Panc1 (cell line): ENCODE measurements at places on chromosomes 1 and 21.

- no peak for DNase-seq
Observed at GRCh38 chr1:33607444-33608005, 135.1 kb downstream of the ZSCAN20 start.

- no peak for DNase-seq
Observed at GRCh38 chr1:205301842-205302588, 19.5 kb downstream of the NUAK2 start.

DNA sequence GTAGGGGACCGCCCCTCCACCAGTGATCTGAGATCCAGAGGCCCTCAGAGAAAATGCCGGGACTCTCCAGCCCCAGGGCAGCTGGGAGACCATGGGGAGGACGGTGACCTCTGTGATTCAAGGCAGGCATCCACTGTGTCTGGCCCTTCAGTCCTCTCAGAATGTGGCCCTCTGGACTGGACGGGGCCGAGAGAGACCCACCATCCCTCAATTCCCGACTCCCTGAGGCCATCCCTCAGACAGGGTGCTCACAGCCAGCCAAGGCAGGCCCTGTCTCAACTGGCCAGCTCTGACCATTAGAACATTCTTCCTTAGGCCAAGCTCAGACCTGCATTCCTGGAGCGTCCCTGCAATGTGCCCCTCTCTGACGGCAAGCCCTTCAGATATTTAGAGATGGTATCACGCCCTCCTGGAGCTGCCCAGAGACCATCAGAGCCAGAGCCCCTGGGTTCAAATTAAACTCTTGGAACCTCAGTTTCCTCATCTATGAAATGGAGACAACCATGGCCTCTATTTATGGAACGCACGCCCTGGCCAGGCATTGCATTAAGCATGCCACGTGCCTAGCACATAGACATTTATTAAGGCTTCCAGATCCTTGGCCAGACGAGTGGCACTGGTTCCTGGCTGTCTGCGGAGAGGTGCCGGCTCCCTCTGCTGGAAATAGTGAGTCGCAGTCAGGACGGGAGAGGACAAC, 9.6 kb upstream of the EPS8L3 start:
- peak; percentile 51 for DNase-seq

- DNase-seq = no peak
Observed at GRCh38 chr1:28965271-28965870, 51.0 kb downstream of the EPB41 start.

GRCh38 chr1:2237773-2238172, 9.7 kb downstream of the SKI start:
- DNase-seq = no peak

GRCh38 chr1:9472386-9473031, 66.8 kb upstream of the SLC25A33 start:
- no peak for DNase-seq

GRCh38 chr1:56526571-56527174, 52.7 kb downstream of the PLPP3 start:
- DNase-seq = no peak

- DNase-seq = no peak
Observed at GRCh38 chr1:55741516-55741915, 526.4 kb upstream of the USP24 start.

DNA sequence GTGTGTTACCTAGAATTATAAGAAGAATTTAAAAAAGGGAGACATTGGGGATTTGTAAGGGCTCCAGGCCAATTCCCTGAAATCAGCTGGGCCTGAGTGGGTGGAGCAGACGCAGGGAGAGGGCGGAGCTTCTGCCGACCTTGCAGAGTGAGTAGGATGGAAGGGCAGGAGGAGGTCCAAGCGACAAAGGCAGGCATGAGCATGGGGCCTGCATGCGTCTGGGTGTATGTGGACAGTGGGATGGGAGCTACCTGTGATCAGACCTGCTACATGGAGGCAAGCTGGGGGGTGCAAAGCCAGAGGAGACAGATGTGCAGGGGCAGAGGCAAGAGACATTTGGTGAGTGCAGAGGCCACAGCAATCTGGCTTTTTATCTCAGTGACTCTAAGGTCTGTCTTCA, 105.3 kb upstream of the OLIG2 start:
- no peak for DNase-seq

GRCh38 chr21:26961698-26962097, 5.2 kb downstream of the ADAMTS5 start:
- DNase-seq = no peak

GRCh38 chr1:34370748-34371147, 194.0 kb downstream of the C1orf94 start:
- DNase-seq = no peak

- no peak for DNase-seq
Observed at GRCh38 chr1:175188936-175189335, 3.6 kb downstream of the KIAA0040 start.

DNA sequence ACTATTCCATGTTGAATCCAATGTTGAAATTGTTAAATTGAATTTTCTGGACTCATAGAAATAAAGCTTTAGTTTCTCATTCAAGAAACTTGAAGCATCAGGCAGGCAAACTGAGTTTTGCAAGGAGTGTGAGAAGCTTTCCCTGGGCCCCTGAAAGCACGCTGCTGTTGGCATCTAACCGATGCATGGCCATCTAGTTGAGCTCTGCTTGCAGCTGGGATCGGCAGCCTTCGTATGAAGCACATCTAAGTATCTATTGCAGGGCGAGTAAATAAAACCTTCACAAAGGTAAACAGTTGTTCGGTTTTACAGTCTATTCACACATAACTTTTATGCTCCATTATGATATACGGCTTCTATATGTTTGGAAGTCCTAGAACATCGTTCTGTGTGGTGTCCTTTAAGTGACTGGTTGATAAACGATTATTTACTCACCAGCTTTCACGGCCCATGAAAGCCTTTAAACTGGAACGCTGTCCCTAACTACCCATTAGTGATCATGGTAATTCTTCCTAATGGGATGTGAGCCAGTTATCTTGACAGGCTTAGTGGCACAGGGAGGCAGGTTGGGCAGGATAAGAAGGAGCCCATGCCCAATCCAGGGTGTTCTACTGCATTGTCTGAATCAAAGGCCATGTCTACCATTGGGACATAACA, 71.7 kb downstream of the SEC16B start:
- DNase-seq = no peak

DNA sequence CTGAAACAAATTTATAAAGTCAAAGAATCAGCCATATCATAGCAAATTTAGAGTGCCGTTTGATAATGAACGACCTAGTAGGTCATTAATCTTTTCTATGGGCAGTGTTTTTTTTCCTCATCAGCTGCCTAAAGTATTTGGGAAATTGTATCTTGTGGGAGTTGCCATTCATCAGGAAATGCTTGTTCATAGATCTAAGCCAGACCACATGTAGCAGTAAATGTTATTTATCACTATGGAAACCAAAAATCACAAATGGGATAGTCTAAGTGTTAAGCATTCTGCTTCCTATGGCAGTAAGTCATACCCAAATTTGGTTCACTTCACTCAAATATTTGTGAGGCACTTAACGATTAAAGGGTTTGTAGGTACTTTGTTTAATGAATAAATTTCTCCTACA, 52.9 kb downstream of the LRRC8D start:
- DNase-seq = no peak

DNA sequence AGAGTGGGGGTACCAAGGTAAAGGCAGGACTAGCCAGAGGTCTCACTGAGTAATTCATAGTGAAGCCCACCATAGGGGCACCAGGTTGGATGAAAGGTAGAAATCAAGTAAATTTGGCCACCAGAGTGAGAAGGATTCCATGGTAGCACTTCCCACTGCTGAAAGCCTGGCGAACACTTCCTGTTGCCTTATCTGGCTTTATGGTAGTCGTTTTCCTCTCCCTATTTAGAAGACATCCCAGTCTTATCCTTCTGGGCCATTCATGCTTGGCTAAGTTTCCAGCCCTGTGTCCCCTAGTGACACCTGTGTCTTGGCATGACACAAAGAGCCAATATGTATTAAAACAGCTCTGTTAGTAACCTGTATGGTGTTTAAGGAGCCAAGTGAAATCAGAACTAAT, 74.3 kb upstream of the SIPA1L2 start:
- DNase-seq = no peak

GRCh38 chr1:184068354-184068753, 16.8 kb downstream of the TSEN15 start:
- DNase-seq = no peak

DNA sequence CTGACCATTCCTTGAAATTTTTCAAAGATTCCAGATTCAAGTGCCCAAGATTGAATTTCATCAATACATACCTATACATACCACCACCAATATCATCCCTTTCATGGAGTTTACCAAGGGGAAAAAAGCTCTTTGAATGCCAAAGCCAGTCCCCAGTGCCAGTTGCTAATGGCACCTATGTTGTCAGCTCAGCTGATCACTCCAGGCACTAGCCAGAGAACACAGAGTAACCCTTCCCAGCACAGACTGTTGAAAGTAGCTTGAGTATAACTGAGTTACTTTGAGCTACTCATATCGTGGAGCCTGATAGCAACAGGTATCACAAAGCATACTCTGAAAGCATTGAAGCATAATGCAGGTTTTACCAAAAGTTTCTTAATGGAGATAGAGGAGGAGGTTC, 133.9 kb upstream of the NFIA start:
- no peak for DNase-seq

GRCh38 chr1:4689941-4690635, 35.7 kb downstream of the AJAP1 start:
- no peak for DNase-seq

DNA sequence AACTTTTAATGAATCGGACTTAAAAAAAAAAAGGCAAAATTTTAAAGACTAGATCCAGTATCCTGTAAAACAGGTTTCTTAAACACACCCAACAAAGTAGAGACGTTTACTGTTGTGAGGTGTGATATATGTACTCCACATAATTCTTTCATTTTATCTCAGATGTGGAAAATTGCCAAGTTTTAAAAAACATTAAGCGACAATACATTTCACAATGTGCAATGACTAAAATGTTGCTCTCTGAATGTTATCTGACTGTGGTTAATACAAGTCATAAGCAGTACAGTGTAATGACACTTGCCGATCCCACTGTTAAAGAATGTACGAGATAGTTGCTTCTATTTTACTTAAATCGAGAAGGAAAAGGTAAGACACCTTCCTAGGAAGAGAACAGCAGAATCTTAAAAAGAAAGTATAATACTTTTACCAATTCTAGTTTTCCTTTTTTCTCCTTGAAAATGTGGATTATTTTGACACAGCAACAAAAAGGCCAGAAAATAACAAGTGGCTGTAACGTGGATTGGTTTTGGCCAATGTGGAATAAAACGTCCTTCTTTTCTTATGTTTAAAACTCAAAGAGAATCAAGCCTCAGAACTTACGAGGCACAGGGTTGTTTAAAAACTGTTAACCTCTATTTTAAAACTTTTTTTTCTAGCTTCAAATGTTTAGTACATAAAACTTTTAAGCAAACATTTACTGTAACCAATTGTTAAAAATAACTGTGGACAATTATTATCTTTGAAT, 51.4 kb downstream of the TP53BP2 start:
- no peak for DNase-seq

- no peak for DNase-seq
Observed at GRCh38 chr1:119084798-119085197, 55.7 kb downstream of the WARS2 start.

GRCh38 chr1:237779356-237779755, 111.4 kb downstream of the ZP4 start:
- DNase-seq = no peak

GRCh38 chr1:101388904-101389546, 152.2 kb downstream of the S1PR1 start:
- no peak for DNase-seq

GRCh38 chr1:59751801-59752200, 62.9 kb upstream of the HOOK1 start:
- no peak for DNase-seq

- DNase-seq = no peak
Observed at GRCh38 chr1:205056956-205057568, 14.1 kb downstream of the CNTN2 start.

DNA sequence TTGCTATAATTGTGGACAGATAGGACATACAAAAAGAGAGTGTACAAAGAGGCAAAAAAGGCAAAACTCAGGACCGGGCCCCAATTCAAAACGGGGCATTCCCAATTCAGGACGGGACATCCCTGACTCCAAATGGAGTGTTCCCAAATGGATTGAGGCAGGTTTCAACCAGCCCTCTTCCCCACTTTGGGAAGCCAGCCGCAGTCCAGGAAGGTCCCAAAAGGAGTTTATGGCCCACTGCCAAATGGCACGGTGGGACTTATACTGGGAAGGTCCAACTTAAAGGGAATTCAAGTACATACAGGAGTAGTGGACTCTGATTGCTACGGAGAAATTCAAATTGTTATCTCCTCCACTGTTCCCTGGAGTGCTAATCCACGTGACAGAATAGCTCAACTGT, 3.5 kb upstream of the ZNF669 start:
- no peak for DNase-seq

DNA sequence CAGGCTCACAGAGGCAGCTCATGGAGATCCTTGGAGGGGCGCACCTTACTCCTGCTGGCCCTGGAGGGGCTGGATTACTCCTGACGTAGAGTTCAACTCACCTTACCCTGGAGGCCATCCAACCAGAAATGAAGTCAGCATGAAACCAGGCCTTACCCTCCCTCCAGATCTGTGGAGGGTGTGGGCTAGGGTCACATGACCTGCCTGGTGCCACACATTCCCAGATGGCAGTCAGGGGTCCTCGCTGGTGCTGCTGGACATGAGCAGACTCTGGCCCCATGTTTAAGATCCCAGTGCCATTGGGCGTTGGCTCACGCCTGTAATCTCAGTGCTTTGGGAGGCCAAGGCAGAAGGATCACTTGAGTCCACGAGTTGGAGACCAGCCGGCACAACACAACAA, 4.5 kb downstream of the C21orf58 start:
- no peak for DNase-seq

- no peak for DNase-seq
Observed at GRCh38 chr1:37362594-37363385, 111.6 kb upstream of the ZC3H12A start.

GRCh38 chr21:32329331-32329730, 30.7 kb downstream of the MRAP start:
- DNase-seq = no peak

DNA sequence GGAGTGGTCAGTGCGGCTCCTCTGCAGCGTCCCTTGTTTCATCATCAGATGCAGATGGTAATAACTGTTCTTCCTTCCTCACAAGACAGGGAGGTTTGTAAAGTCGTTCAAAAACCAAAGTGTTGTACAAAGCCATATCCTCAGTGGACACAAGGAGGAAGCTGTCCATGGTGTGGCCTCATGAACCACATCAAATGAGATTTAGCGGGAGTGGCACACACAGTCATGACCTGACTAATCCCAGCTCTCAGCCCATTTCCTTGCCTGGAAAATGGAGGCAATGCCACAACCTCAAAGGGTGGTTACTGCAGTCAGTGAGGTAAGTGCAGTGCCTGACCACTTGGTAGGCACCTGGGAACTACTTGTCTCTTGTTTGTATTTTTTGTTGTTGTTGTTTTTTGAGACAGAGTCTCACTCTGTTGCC, 13.4 kb downstream of the ENTREP3 start:
- no peak for DNase-seq

DNA sequence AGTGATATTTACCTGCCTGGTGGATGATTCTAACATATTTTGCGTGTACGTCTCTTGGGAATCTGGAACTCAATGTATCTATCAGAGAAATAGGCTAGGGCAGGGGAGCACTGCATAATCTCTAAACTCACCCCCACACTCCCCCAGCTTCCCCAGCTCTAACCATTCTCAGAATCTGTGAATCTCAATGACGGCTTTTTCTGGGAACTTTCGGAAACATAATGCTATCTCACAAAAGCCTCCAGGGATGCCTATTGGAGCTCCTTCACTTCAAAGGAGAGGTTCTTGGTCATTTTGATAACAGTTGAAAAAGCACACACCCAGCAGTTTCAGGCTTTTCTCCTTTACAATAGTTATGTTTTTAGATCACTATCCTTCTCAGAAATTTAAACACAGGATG, 113.8 kb upstream of the MAGI3 start:
- no peak for DNase-seq

- no peak for DNase-seq
Observed at GRCh38 chr1:208510192-208510952, 266.2 kb upstream of the PLXNA2 start.
